ENCODE measurements at places on chromosomes 1 and 21.

DNA sequence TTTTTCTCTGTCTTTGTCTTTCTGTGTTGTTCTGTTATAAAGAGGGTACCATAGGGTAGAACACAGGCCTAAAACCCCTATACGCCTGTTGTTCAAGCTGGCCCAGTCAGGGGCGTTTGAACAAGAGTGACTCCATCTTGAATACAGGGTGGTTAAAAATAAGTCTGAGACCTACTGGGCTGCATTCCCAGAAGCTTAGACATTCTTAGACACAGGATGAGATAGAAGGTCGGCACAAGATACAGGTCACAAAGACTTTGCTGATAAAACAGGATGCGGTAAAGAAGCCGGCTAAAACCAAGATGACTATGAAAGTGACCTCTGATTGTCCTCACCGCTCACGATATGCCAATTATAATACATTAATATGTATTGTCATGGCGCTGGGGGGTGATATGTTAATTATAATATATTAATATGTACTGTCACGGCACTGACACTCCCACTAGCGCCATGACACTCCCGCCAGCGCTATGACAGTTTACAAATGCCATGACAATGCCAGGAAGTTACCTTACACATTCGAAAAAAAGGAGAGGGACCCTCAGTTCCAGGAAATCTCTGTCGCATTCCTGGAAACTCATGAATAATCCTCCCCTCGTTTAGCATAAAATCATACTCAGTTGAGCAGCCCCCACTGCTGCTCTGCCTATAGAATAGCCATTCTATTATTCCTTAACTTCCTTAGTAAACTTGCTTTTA, 58.5 kb upstream of the KLHDC7A start:
- DNase-seq = no peak

DNA sequence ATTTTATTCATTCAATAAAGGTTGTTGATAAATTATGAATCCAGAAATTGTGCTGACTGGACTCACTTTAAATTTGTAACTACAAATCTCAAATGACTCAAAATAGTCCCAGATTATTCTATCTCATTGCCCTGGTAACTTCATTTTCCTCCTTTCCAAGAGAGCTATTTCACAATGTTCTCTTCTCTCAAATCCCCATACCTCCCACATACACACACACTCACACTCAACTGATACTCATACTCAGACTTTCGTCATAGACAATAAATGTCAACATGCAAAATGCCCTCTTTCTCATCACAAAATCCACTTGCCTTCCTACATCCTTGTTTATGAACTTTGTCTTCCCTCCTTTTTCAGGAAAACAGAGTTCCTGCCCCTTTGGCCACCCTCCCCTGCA, 33.3 kb downstream of the EXTL2 start:
- DNase-seq = no peak

GRCh38 chr1:19346026-19346425, 33.9 kb downstream of the SLC66A1 start:
- no peak for DNase-seq

DNA sequence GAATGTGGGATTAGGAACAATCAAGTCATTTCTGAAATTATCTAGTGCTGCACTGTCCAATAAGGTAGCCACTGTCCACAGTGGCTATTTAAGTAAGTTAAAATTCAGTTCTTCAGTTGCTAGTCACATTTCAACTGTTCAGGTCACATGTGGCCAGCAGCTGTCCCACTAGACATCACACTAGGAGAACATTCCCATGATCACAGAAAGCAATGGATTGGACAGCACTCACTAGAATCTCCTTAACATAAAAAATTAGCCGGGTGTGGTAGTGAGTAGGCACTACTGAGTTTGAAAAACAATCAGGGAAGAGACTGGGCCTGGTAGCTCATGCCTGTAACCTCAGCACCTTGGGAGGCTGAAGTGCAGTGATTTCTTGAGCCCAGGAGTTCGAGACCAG, 33.6 kb downstream of the NUP133 start:
- no peak for DNase-seq

DNA sequence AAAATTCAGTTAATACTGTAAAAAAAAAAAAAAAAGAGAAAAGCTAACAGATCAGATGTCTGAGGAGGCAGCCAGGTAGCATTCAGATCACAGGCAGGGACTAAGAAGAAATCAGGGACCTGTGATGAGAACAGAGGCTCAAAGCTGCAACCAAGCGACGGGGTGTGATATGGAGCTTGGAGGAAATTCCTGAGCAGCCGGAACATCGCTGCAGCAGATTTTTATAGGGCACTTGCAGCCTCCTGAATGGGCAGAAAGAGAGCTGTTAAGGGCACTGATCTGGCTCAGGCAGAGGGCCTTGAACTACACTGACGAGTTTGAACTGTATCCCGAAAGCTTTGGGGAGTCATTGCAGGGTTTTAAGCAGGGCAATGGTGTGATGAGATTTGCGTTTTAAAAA, 315.4 kb downstream of the ADGRL2 start:
- DNase-seq = no peak

DNA sequence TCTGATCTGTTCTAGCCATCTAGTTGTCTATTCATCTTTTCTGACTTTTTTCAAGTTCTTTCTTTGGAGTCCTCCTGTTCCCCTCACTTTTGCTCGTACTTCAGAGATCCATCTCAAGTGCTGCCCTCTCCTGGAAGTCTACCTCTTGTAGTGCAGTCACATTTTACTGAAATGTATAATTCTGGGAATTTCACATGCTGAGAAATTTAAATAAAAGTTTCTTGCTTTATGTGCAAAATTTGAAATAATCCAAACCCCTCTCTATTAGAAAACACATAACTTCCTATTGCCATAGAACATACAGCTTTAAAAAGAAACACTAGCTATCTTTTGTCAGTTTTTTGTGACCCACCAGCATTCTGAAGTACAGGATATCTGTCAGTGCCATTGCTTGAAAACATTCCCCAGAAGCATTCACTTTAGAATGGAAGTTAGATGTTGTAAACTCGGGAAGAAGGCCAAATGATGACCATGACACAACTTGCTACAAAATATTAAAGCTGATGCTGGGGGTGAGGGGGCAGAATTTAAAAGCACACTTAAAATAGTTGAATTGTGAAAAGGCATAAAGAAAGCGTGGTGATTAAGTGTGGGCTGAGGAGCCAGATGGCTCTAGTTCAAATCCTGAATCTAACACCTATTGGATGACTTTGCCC, 22.0 kb downstream of the RLF start:
- no peak for DNase-seq

- DNase-seq = no peak
These were observed 63.9 kb downstream of the HTR6 start for GRCh38 chr1:19728413-19729145.

- DNase-seq = no peak
These were observed 24.5 kb upstream of the NTNG1 start for GRCh38 chr1:107116306-107116790.

DNA sequence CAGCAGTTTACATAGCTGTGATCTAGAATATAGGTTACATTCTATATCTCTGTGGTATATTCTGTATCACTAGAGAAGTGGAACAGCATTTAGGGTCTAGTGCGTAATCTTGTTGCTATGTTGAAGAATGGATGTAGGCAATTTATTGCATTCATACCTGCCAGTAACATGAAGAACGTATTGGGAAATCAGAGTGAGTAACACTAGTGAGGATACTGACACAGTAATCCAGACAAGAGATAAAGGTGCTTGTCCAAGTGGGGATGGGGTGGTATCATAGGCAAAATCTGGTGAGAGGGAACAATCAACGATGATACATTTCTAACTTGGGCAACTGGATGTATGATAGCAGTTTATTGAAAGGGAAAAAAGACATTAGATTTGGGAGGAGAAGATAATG, 9.8 kb downstream of the PPP2R5A start:
- no peak for DNase-seq

GRCh38 chr21:36966821-36967768, 626 bp upstream of the HLCS start:
- no peak for DNase-seq

GRCh38 chr21:42448686-42449085, 45.0 kb downstream of the UBASH3A start:
- DNase-seq = no peak

DNA sequence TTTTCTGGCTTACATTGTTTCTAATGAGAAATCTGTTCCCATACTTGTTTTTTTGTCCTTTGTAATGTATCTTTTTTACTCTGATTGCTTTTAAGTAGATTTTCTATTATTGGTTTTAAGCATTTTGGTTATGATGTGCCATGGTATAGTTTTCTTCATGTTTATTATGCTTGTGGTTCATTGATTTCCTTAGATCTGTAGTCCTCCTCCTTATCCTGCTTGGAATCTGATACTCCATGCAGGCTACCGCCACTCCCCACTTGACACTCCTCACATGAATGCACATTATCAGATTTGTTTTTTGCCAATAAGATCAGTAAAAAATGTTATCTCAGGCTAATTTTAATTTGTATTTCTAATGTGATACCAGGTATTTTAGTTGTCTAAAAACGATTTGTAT, 20.8 kb downstream of the UROD start:
- DNase-seq = no peak

- no peak for DNase-seq
These were observed 1.1 kb upstream of the TRPM2 start for GRCh38 chr21:44352253-44352860.

DNA sequence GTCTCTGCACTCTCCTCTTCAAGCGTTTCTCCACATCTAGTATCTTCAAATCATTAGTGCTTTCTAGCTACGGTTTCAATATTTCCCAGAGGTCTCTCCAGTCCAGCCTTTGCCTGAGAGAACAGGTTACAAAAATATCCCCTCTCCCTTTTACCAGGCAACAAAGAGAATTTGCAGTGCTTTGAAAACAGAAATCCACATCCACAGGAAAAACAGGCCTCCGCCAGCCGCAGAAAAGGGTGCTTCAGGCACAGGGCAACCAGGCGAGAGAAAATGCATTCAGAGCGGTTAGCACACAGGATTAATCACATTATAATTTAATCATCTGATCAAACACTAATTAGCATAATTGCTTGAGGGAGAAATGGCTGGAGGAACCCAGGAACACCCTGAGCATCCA, 13.8 kb downstream of the DSCAM start:
- no peak for DNase-seq

DNA sequence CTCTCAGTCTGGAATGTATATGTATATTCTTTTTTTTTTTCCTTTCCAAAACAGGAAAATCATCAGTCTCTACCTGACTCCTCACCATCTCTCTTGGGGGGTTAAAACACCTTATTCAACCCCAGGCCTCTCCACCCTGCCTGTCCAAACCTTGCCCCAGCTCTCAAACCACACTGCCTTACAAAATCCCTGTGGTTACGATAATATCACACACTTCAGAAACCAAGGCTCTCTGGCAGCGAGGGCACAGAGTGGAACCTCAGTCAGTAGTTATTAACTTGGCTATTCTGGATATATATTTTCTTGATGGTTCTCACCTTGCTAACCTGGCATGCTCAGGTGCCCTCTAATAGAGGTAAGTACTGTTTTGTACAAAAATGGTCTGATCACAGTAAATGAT, 24.7 kb downstream of the KIAA0040 start:
- DNase-seq = no peak

GRCh38 chr1:244603498-244603897, 49.4 kb upstream of the DESI2 start:
- DNase-seq = no peak

DNA sequence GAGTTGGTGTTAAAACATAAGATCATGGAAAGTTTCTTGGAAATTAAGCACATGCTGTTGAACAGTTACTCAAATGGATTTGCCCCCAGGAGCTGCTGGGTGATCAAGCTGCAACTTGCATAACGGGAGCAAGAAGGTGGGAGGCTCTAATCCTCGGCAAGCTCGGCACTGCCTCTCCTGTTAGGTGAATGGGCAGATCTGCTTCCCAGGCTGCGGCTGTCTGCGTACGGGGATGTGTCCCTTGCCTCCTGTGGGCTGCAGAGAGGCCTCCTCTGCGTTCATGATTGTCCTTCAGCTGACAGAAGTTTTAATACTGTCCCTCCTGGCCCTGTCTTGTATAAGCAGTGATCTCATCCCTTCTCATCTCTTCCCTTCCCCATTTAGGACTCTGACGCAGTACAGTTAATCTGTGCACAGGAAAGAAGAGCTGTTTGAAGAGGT, 36.7 kb downstream of the ATP1A1 start:
- no peak for DNase-seq

GRCh38 chr1:31703431-31704270, at the start of gene COL16A1:
COL16A1 (minus strand) TSS chr1:31704017; CDS start chr1:31702193, 1,824 bp downstream.
- no peak for DNase-seq

GRCh38 chr1:166903232-166903631, 27.2 kb upstream of the TADA1 start:
- no peak for DNase-seq

- no peak for DNase-seq
These were observed 3.2 kb downstream of the PTP4A2 start for GRCh38 chr1:31934706-31935629.

DNA sequence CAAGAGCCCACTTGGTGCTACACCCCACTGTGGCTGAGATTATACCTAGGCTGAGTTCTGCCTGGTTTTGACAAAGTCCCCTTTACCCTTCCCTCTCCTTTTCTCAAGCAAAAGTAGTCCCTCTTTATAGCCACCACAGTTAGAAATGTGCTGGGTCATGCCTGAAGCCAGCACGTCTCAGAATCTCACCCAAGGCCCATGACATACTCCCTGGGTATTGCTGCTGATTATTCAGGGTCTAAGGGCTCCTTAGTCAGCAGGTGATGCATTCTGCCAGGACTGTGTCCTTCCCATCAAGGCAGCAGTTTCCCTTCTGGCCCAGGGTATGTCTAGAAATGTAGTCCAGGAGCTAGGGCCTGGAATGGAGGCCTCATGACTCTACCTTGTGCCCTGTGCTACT, 67.3 kb upstream of the COX20 start:
- no peak for DNase-seq

DNA sequence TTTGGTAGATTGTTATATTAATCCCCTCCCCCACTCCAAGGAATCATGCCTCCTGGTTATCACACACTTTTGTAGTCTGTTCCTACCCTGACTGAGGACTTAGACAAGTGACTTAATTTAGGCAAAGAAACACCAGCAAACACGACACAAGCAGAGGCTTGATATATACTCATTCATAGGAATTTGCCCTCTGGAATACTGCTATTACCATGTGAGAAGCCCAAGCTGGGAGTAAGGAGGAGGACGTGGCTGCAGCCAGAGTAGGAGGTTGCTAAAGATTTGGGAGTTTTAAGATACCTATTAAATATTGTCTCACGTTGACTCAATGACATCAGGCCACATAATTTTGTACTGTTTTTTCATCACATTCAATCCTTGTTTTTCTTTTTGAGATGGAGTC, 100.2 kb downstream of the LRRC53 start:
- no peak for DNase-seq

- DNase-seq = no peak
These were observed 88.0 kb downstream of the HIVEP3 start for GRCh38 chr1:41830726-41831125.

Measured in GM04504 (cell line).